Activated CD8-positive, alpha-beta memory T cell treated with anti-CD3 and anti-CD28 coated beads, Interleukin-2, amount 50 U/mL, for 4 hours (primary cell): ENCODE measurements at places on chromosomes 16 and 17.

GRCh38 chr16:30095166-30096078, 591 bp downstream of the YPEL3 start:
- no peak for DNase-seq

- DNase-seq, result no peak
Measured at GRCh38 chr17:309361-309888, 43.2 kb downstream of the RPH3AL start.

DNA sequence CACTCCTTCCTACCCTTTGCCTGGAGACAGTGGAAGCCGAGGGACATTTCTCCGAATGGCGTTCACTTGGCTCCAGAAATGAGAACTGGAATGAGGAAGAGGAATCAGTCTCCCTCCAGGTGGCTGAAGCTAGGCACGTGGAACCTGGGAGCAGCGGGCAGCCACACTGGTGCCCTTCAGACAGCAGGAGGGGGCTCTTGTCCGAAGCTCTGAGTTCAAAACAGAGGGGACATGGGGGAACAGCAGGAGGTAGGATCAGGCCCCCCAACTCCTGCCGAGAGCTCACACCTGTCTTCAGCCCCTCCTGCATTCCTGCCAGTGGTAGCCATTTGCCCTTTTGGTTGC, 41.5 kb downstream of the TMEM235 start:
- DNase-seq, result no peak

DNA sequence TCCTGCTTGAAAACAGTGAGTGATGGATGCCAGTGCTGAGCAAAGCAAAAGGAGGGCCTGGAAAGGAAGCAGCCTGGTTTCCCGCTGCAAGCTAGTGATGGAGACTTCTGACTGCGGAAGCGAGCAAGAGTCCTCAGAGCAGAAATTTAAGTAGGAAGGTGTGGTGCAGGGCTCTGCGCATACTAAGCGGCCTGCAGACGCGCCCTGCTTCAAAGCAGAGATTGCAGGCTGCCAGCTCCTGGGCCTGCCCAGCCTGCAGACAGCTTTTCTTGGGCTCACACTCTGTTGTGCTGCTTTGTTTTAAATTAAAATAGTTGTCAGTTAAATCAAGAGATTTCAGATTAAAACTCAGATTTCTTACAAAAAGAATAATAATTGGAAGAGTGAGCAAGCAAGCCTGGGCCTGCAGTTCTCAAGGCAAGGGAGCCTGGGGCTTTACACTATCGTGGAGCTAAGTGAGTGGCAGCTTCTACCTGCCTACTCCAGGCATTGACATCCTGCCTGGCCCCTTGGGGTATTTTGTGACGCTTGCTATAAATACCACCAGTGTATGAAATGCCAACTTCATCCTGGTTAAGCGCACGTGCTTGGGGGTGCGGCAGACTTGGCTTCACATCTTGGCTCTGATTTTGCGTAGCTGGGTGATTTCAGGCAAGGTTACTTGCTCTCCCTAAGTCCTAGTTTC, 237.3 kb downstream of the XYLT1 start:
- no peak for DNase-seq

GRCh38 chr17:2871205-2871604, 75.0 kb downstream of the RAP1GAP2 start:
- no peak for DNase-seq

DNA sequence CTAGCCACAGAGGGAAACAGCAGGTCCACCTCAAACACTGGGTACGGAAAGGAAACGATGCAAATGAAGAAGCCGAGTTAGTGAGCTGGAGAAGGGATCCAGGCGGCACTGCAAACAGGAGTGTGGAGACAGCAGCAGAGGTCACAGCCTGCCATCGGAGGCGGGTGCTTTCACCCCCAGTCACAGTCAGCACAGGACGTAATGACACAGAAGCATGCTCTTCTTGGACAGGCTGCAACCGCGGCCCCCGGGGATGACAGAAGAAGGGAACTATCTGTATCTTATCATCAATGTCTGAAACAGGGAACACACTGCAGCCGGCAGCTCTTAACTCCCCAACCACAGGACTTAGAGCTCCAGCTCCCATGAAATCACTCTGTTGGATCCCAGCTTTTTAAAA, 16.1 kb upstream of the SLC38A8 start:
- no peak for DNase-seq

DNA sequence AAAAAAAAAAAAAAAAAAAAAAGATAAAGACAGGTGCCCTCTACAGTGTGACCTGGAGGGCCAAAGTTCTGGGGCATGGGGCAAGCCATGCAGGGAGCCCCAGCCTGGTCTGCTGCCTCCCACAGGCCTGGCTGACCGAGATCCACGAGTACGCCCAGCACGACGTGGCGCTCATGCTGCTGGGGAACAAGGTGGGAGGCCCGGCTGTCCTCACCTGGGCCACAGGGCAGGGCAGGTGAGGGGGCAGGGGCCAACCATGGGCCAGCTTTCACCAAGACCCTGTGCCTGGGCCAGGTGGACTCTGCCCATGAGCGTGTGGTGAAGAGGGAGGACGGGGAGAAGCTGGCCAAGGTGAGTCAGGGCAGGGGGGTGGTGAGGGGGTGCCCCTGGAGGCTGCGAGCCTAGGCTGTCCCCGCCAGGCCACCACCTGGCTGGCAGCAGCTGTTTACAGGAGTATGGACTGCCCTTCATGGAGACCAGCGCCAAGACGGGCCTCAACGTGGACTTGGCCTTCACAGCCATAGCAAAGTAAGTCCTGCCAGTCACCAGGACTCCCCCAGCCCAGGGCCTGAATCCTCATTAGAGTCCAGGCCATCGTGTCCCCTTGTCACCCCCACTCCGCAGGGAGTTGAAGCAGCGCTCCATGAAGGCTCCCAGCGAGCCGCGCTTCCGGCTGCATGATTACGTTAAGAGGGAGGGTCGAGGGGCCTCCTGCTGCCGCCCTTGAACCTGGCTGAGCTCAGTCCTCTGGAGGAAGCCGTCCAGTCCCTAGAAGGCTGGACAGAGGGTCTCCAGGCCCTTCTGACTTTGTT, 2.7 kb upstream of the TRAF7 start:
- DNase-seq, result no peak

- peak; percentile 30 for DNase-seq
Measured at GRCh38 chr16:70018254-70018653, 67.1 kb downstream of the CLEC18A start.

GRCh38 chr17:49031965-49032928, 35.1 kb downstream of the IGF2BP1 start:
- no peak for DNase-seq

DNA sequence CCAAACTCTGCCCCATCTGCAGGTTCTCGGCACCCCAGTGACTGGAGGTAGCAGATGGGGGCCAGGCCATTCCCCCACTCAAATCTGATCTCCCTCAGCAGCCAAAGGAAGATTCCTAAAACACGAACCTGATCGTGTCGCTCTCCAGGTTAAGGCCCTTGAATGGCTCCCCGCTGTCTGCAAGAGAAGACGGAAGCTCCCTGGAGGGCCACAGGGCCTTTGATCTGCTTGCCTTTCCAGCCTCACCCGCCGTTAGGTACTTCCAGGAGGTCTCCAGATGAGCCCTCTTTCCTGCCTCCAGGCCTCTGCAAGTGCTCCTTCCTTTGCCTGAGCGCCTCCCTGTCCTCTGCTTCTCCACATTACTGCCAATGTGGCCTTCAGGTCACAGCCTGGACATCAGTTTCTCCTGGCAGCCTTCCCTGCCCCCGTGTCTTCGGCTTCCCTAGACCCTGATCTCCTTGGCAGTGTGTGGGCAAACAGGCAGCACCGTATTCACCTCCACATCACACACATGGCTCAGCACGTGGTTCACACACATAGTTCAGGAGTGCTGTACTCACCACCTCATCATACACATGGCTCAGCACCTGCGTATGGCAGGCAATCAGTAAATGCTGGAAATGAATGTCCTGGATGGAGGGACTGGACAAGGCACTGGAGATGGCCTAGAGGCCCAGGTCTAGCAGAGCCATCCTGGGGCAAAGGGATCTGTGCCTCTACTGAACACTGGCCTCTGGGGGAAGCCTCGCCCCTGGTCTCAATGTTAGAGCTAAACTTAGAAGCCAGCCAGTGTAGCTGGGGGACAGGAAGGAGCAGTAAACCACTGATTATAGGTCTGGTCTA, 26.4 kb upstream of the MRPS23 start:
- no peak for DNase-seq

GRCh38 chr16:86753399-86753798, 175.1 kb downstream of the FOXL1 start:
- no peak for DNase-seq

DNA sequence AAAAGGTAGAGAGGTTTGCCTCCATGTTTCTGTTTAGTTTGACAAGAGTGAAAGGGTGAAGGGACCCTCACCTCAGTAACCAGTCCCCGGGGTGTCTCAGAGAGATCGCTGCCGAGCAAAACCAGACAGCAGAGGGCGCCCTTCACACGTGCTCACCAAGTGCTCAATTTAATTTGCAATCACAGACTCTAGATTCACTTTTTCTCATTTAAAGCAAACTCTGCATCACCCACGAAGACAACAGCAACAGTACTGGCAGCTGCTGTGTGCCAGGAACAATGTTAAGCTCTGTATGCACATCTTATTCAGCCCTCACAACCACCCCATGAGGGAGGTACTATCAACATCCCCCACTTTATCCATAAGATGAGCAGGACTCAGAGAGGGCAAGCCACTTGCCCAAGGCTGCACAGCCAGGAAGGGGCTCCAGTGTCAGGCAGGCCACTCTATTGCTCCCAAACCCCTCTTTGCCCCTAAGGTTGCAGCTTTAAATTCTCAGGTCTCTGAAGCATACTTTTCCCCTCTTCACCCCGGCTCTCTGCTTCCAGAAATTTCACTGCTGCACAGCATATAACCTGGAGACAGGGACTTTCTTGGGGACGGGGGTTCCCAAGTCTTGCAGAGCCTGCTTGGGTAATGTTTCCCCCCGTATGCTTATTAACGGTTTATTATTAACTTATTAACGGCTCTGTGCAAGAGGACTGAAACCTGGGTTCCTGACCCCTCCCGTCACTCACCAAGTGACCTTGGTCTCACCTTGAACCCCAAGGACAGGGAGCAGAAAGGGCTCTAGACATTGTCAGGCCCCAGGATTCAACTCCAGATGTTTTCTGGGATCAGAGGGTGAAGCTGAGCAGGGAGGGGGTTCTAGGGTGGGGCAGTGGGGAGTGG, 70.9 kb downstream of the CNGB1 start:
- peak; percentile 79 for DNase-seq

GRCh38 chr17:71331754-71332325, 789.0 kb upstream of the SOX9 start:
- no peak for DNase-seq
